Left lobe of liver (tissue), 2 donors: ENCODE measurements at places on chromosomes 4 and X. TPM values are rescaled to one million over a fixed set of nuclear protein-coding genes. Genes with fewer than 3 reads are reported as not detected.

The SCD5 gene
- 1.6 TPM for total RNA-seq

DNA sequence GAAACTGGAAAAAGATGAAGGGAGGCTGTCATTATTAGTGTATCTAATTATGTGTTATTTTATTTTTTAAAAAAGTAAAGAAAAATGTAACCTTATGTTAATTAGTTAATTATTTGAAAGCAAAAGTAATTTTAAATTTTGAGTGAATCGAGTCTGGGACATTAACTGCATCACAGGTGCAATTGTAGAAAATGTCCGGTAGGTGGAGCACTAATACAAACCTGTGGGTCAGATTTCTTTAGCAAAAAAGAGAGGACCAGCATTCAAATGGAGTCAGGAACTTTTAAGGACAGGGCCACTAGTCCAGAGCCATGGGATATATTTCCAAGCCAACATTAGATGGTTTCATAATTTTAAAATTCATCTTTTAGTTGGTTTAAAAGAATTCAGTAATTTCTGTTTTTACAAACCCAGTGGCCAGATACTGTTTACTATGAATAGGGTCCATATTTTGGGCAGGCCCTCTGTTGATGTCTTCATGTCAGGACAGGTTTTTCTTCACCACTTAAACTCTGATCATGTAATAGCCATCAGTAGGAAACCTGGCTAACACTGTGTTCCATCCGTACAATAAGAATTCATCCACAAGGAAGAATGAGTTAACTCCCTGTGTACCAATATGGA is 27.2 kb downstream of the BST1 start:
- DNase-seq: no peak

GRCh38 chrX:124362761-124363160 is 16.4 kb downstream of the SH2D1A start:
- no peak for DNase-seq

- no peak for DNase-seq
Observed at GRCh38 chr4:62627141-62627540, 1427.0 kb downstream of the ADGRL3 start.

DNA sequence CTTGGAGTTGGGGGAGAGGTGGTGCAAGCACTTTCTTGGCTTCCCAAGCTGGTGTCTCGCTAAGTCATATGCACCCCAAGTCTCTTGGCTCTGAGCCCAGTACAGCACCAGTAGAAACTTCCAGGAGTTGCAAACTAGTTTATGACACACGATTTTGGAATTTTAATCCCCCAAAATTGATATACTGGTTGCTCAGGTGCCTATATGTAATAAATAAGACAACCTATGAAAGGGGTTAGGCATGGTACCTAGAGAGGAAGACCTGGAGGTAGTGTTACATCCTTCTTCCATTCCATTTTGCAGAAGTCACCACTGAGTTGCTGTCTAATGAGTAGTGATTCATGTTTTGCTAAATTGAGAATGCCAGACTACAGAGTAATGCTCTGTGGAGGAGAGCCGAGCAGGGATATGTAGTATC is 4.3 kb upstream of the SLC4A4 start:
- DNase-seq: no peak

GRCh38 chrX:25025615-25026014 is 9.8 kb upstream of the ARX start:
- no peak for DNase-seq

DNA sequence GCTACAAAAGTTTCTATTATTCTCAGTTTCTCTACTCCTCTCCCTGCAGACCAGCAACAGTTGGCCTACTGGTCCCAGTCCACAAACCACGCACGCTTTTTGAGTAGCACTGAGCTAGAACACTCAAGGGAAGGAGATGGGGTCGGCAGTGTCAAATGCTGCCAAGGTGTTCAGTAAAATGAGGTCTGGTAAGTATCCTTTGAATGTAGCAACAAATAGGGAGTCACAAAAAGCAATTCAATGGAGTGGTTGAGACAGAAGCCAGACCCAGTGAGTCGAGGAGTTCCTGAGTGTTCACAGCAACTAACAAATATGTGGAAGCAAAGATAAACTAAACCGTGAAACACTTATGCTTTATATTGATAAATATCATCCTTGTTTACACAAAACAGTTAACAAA is 355.7 kb downstream of the MID1IP1 start:
- no peak for DNase-seq

DNA sequence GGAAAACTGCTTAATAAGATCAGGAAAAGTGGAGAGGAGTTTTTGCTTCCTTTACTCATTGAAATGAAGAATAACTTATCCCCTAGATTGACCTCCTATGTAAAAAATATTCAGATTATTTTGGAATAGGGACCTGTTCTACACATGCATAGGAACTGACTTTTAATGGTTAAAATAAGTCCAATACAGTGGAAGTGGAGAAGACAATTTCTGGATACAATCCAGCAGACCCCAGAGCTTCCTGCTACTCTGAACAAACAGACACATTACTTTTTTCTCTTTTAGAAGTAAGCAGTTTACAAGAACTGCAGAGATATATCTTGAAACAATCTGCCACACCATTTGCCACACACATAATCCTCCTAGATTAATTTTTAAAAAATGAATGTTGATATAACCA is 129.7 kb downstream of the PPA2 start:
- no peak for DNase-seq
